ENCODE measurements at places on chromosomes 6 and 20.

DNA sequence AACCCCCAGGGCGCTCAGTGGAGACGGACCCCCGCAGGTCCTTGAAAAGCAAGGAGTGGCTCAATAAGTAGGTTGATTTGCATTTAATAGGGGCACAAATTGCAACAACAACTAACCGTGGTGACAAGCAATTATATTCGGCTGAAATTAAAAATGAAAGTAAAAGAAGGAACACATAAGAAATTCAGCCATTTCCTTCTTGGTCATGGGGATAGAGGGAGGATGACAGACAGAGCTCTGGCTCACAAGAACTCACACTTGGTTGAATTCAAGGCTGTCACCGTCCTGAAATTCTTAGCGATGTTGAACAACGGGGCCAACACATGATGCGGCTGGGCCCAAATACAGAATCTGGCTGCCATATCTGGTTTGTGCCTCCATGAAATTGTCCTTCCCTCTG, 129.0 kb downstream of the EDN3 start:
- no peak for DNase-seq

GRCh38 chr6:92779746-92780145, 639.6 kb downstream of the EPHA7 start:
- no peak for DNase-seq

- no peak for DNase-seq
These were observed 142.5 kb downstream of the CD164 start for GRCh38 chr6:109239651-109240321.

DNA sequence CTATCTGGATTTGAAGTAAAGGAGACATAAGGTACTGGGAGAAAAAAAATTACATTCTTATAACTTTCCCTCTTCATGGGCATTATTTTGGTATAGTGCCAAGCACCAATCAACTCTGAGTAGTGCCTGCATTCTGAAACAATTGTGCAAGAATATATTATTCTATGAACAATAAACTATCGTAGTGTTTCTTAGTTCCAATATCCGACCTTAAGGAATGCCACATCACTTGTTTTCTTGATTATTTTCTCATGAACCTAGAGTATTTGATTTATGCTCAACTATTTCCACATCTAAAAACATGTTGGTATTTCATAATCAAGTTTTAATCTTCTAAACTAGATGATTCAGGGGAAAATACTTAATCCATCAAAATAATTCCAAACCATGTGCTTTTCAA, 294.4 kb upstream of the TBX18 start:
- DNase-seq, result no peak

DNA sequence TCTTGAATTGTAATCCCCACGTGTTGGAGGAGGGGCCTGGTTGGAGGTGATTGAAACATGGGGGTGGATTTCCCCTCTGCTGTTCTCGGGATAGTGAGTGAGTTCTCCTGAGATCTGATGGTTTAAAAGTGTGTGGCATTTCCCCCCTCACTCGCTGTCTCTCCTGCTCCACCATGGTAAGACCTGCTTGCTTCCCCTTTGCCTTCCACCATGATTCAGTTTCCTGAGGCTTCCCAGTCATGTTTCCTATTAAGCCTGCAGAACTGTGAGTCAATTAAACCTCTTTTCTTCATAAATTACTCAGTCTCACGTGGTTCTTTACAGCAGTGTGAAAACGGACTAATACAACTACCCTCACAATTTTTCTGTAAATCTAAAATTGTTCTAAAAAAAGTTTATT, 26.8 kb upstream of the FAM184A start:
- DNase-seq, result no peak

DNA sequence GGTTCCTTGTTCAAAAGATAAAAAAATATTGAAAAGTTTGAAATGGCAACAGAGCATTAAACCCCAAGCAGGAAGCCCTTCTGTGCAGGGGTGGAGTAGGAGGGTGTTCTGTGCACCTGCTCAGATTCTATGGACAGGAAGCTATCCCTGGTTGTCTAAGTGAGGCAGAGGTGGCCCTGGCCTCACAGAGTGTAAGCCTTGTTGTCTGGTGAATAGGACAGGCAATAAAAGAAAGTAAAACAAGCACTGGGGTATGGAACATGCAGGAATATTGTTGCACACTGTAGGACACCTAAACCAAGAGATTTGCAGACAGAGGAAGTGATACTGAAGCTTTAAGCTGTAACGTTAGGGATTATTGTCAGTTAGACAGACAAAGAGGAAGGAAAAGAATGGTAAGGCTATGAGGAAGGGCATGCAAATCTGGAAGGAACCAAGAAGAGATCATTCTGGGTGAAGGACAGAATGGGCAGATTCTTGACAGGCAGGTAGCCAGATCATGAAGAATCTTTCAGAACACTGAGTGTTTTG, 66.8 kb downstream of the TBC1D7 start:
- DNase-seq, result no peak

- no peak for DNase-seq
These were observed 2.0 kb downstream of the ATXN1 start for GRCh38 chr6:16759181-16759645.

GRCh38 chr20:23152308-23152892, 66.3 kb upstream of the CD93 start:
- DNase-seq, result no peak

GRCh38 chr20:53738039-53738944, 144.7 kb upstream of the ZNF217 start:
- no peak for DNase-seq

- no peak for DNase-seq
These were observed 140.7 kb downstream of the MAP3K7 start for GRCh38 chr6:90446164-90446563.

DNA sequence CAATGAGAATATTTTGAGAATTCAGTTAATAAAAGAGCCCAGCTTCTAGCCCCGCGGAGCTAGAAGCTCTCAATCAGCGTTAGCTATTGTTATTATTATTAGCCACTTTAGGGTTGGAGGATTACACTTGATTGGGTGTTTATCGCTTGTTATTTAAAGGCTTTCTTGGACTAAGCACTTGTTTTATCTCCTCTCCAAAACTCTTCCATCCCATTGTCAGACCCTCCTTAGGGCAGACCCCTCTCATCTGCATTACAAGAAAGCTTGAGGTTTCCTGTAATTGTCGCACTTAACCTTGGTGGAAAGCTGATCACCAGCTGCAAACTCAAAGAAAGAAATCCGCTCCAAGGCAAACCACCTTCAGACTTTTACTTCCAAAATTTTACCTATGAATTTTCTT, 4.8 kb downstream of the DPPA5 start:
- no peak for DNase-seq

DNA sequence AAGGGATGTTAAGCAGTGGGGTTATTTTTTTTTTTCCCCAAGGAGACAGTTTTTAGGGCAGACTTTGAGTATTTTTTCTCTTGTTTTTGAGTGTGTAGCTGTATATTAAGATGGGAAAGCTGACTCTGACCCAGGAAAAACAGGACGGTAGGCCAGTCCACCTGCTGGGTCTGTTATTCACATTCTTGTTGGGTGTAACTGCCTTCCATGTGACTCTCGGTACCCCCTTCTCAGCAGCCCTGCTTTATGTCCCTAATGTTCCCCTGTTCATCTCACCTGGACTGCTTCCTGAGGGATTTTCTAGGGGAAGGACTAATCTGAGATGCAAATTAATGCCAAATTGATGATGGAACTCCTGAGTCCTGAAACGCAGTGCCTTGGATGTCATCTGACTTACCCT, 21.9 kb downstream of the FOXO3 start:
- no peak for DNase-seq

DNA sequence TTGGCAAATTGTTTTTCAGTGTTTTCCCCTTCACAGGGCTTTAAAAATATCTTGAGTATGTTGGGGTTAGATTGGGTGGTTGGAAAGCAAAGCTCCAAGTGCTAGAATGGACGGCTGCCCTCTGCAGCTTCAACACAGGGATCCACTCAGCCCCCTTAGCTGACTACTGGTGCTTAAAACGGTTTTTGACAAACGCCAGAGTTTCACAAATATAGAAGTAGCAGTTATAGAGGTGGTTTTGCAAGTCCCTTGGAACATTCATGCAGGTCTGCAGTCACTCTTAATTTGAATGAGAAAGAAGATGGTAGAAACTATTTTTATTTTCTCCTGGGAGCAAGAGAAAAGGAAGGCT, 175.9 kb downstream of the ARID1B start:
- DNase-seq, result no peak

GRCh38 chr6:143700684-143701348, 23.1 kb downstream of the PHACTR2 start:
- no peak for DNase-seq

DNA sequence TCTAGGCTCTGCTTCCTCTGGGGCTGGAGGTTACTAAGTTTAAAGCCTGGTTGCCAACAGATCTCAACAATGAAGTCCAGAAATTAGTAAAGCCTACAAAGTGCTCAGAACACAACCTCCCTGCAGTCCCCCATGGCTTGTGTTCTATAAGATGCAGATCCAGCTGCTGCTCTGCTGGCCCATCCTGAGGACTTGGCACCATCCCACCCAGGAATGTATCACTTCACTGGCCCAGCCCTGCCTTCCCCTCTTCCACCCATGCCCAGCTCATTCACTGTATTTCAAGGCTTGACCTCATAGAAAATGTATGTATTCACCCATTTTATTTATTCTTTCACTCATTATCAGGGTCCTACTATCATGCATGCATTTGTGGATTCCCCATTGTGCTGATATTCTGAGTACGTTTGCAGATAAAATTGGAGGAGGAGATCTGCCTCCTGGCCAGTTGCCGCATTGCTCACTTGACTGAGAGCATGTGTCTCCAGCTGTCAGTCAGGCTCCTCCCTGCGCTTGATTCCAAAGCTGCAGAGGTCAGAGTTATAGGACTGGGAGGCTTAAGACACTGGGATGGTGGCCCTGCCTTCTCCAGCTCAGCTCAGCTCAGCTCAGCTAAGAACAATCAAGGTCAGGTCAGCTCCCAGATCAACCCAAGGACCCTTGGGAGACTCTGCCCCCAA, 104.8 kb downstream of the MAFB start:
- DNase-seq, result no peak

DNA sequence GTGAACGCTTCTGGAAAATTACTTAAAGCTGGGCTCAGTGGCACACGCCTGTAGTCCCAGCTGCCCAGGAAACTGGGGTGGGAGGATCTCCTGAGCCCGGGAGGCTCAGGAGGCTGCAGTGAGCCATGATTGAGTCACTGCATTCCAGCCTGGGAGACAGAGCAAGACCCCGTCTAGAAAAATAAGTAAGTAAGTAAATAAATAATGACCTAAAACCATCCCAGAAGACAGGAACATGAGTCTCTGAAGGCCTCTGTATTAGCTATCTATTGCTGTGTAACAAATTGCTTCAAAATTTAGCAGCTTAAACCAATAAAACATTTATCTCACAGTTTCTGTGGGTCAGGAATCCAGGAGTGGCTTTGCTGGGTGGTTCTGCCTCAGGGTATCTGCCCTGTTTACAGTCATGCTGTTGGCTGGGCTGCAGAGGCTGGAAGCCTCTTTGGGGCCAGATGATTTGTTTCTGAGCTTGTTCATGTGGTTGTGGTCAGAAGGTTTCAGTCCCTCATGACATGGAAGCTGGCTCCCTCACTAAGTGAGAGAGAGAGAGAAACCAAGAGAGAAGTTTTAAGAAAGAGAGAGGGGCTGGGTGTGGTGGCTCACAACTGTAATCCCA, 48.4 kb upstream of the NCOA3 start:
- peak; percentile 92 for DNase-seq

DNA sequence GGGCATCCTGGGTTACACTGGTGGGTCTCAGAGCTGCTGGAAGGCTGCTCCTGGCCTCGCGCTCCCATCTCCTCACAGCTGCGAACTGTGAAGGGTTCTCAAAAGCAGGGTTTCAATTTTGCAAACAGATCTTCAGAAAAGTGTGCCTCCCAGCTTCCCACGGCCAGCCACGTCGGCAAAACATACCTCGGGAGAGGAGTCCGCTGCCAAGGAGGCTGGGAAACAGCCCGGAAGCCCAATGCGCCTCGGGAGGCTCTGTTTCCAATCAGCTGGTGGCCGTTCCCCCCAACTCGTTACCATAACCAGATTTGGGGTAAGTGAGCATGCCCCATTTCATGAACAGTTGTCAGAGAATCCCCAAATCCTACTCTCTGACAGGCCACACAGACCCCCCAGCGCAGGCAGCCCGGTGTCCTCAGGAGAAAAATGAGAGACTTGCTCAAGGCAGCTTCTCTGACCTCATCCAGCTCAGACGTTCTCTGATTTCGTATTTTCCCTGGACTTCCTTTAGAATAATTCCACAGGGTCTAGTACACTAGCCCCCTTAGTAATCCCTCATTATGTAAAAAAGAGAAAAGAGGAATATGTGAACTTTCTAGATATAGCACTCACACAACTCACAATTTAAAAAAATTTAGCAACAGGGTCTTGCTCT, 98.4 kb downstream of the SNX5 start:
- no peak for DNase-seq

GRCh38 chr6:97154015-97154414, 129.0 kb downstream of the MMS22L start:
- DNase-seq, result no peak

Data from activated CD4-positive, alpha-beta T cell treated with anti-CD3 and anti-CD28 coated beads, Interleukin-2, Interleukin-6, amounts not matched to agents 100 ng/mL and 50 ng/mL, durations not matched to agents 16 hours and 8 hours (primary cell).